NK-92 treated with Interleukin-12 subunit alpha and Interleukin-12 subunit beta, amount 100 ng/mL, for 24 hours (cell line): ENCODE measurements at places on chromosomes 5 and 9.

DNA sequence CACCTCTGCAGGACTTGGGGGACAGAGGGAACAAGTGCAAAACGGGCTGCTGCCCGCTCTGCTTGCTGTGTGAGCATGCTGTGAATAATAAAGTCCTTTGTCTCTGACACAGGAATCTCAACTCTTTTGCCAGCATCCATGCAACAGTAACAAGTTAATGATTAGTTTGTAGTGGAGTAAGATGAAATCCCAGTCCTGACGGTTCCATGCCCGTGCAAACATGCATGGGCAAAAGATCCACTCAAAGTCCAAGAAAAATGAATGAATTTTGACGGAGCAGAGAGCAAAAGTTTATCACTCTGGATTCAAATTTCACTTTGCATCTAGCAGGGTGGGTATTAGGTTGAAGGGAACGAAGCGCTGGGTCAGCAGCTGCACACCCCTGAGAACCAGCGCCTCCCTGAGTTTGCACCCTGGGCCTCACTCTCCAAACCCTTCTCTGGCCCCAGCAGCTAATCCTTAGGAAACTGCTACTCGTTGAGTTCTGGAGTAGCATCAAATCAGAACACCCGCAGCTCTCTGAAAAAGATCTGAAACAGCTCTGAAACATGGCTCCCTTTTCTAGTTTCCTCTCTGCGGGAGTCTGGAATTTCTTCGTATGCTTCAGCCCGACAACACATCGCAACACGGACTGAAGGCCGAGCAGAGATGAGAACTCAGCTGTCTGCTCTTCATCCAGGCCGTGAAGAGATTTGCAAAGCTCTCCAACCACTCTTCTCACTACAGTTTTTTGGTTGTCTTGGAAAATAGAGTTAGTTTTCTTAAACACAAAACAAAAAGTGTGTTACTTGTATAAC is 45.6 kb upstream of the RUFY1 start:
- no peak for DNase-seq

DNA sequence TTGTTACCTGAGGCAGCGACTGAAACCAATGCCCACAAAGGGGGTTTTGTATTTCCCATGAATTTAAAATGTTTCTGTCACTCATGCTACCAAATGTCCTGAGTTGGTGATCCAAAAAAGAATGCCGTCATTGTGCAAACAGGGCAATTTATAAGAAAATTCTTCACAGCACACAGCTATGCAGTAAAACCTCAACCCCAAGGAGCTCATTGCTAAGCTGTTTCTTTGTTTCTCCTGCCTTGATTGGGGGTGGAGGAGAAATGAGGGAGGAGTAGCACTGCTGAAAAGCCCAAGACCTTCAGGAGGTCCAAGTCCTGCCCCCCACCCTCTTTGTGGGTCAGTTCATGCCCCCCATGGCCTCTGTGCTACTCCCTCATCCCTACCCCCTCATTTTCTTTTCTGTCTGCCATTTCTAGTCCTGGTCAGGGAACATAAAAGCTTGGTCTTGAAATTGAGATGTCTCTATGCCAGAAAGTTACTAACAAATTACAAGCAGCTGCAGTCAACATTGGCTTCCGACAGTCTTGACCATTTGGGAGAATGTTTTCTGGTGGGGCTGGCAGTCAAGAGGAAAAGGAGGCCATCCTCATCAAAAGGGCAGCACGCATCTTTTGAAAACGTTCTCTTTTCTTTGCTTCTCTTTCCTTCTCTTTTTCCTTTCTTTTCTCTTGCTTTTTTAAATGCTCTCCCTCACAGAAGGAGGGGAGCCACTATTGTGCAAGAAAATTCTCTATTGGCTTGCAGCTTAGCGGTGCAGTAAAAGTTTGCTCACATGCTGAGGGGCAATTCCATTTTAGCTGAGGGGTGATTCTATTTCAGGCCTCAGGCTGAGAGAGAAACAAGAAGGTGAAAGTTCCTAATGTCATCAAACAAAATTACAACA is 133.3 kb downstream of the GCNT1 start:
- DNase-seq: no peak

DNA sequence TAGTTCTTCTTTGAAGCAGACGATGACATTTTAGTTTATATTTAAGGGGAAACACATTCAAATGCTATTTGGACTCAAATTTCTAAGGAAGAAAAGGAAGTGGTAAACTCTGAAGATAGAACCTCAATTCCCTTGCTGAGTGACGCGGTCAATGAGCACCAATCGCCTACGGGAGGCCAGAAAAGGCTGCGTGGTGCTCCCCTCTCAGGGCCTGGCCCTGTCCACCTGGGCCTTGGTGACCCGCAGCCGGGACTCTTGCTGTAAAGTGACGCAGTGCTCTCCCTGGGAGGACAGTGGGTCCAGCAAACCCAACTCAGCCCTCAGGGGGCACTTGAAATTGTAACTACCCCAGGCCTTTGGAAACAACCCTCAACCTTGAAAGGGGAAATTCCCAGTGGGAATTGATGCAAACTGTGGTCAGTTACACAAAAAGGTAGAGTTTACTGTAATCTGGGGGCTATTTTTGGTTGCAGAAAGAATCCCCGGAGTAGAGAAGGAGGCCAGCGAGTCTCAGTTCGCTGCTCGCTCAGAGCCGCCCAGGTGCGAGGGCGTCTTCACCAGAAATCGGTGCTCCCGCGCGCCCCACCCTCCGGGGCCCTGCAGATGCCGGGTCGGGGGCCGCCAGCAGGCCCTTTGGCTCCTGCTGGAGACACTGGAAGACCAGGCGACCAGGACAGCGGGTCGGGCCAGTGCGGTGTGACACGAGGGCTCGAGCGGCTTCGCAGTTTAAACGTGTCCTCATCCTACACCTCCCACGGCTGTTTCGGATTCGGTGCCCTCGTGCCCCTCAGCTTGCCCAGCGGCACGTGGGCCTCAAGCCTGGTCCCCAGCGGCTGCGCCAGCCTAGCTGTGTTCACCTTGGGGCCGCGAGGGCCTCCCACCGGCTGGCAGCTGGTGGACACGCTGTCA is 1.4 kb upstream of the ANKRD33B start:
- no peak for DNase-seq

- DNase-seq: no peak
Measured at GRCh38 chr9:133701321-133701980, 36.7 kb downstream of the SARDH start.

DNA sequence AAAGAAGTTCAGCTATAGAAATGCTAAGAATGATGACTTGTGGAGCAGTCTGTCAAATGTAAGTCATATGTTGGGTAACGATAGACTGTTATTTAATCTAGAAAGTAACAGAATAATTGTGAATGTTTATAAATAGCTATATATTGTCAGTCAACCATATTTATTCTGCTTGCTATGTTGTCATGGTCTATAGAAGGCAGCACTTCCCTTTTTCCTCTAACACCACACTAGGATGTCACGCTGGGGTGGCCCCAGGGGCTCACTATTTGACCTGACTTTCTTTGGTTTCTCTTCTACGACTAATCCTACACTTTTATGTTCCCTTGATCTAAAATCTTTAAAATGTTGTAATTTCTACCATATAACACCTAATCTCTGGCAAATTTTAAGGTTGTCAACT is 20.5 kb downstream of the ERAP2 start:
- DNase-seq: no peak

- no peak for DNase-seq
Measured at GRCh38 chr9:134377976-134378375, 51.7 kb downstream of the RXRA start.

GRCh38 chr5:78419396-78419795 is 59.0 kb downstream of the SCAMP1 start:
- no peak for DNase-seq

DNA sequence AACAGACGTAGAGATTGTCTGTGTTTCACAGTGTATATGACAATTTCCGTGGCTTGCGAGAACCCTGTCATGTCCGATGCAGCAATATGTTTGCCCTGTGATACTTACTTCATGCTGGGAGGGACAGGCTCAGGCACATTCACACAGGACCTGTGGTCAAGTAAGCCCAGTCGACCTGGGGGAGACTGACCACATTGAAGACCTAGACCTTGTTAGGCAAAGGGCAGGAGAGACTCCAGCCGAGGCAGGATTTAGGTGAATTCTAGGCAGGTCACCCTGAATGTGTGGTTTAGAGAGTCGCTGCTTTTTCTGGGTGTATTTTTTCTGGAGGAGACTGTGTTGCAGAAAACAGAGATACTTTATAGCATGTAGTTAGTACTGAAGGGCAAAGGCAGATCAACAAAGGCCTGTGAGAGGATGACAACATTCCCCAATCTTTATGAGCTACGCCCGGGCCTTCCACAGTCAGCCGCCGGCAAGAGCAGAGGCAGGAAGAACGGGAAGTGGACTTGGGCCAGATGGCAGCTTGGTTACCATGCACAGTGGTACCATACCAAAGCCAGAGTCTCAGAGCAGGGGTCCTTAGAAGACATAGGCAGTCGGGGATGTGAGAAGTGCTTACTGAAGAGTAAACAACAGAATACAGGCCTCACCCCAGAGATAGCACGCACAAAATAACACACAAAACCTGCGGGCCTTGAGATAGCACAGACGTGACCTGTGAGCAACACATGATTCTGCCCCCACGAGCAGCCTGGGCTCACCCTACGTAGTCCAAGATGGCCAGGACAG is 220.7 kb downstream of the CACNA1B start:
- DNase-seq: no peak

- DNase-seq: no peak
Measured at GRCh38 chr5:159553792-159554191, 223.5 kb upstream of the IL12B start.

GRCh38 chr9:91243029-91243428 is 118.7 kb downstream of the AUH start:
- DNase-seq: no peak

DNA sequence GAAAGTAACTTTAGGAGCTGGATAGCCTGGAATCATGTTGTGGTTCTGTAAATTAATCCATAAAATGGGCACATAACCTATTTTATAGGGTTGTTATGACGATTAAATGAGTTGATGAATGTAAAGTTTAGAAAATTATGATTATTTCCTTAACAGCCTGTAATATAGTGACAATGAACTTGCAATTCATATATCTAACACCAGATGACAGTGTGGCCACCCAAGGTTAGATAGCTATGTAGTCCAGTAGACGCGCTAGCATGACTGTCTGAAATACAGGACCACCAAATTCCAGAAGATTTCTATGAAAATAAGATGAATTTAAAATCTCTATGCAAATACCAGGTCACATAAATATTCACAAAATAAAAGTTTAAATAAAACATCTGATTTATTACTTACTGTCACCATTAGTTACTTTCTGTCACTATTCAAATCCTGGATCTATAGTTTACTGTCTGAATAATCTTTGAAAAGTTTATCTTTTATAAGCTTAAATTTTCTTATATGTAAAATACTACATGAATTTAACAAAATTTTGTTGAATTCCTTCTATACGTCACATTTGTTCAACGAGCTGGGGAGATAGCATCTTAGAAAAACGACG is 26.1 kb upstream of the MACIR start:
- DNase-seq: no peak

GRCh38 chr9:136614967-136615623 is 47.6 kb upstream of the EGFL7 start:
- no peak for DNase-seq

DNA sequence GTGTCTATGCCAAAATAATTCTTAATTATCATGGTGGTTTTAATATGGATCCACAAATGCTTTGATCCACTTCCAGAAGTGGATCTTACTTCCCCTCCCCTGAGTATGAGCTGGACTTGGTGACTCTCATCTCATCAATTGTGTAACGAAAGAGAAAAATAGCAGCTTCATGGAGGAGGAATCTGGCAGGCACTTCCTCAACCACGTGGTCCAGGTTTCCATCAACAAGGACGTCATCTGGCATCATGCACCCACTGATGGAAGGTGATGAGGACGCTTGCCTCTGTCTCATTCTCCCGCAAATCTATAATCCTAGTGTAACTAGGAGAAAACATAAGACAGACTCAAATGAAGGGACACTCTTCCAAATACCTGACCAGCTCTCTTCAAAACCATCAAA is 54.6 kb upstream of the S1PR3 start:
- no peak for DNase-seq

GRCh38 chr9:136437839-136438547 is 1.7 kb downstream of the INPP5E start:
- DNase-seq: no peak

GRCh38 chr5:180599981-180600553 is 8.8 kb upstream of the SCGB3A1 start:
- no peak for DNase-seq

- DNase-seq: no peak
Measured at GRCh38 chr5:118793652-118794051, 194.7 kb downstream of the DTWD2 start.

DNA sequence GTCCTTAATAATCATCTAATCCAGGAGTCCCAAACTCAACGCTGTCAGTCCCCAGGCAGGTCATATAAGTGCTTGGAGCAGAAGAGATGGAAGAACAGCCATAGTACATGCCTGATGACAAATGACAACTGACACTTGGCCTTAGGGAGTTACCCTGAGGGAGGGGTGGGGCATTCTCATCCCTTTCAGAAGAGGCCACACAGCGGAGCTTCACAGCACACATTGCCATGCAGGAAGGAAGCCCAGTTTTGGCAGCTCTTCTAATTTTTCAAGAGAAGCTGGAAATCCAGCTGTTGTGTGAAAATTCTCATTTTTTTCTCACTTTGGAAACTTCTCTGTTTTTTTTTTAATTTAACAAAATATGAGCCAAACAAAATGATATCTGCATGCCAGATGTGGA is 89.0 kb downstream of the ASTN2 start:
- DNase-seq: no peak

DNA sequence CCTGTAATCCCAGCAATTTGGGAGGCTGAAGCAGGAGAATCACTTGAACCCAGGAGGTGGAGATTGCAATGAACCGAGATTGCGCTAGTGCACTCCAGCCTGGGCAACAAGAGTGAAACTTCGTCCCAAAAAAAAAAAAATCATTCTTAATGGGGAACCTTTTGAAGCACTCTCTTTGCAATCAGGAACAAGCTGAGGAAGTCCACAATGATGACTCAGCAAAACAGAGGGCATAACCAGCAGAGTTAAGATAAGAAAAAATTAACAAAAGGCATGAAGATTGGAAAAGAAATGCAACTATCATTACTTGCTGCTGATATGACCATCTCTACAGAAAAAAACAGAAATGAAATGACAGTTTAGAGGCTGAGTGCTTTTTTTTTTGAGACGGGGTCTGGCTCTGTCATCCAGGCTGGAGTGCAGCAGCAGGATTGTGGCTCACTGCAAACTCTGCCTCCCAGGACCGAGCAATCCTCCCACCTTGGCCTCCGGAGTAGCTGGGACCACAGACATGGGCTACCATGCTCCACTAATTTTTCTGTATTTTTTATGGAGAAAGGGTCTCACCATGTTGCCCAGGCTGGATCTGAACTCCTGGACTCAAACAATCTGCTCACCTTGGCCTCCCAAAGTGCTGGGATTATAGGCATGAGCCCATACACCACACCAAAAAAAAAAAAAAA is 88.0 kb downstream of the FNBP1 start:
- no peak for DNase-seq

DNA sequence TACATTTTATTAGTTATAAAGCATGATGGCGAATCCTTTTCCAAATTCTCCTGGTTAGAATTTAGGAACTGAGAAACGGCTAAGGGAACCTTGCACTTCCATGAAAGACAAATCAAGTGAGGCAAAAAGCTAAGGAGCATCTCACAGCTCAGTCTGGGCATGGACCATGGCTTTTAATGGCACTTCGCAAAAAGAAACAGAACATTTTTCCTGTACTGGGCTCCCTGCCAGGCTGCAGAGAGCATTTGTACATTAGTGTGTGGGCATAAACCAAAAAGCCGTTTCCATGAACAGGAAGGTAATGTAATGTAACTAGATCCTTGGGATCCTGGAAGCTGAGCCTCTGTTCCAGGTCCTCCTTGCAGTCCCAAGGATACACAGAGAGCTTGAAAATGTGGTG is 354.2 kb downstream of the MRPS30 start:
- DNase-seq: no peak

GRCh38 chr5:167985373-167985772 is 306.1 kb upstream of the WWC1 start:
- no peak for DNase-seq
